CD4-positive, alpha-beta T cell treated with Interferon alpha-2 for 1 hour (primary cell): ENCODE measurements at places on chromosomes 2 and 18.

GRCh38 chr2:207600231-207600630 is 25.0 kb downstream of the METTL21A start:
- no peak for DNase-seq

GRCh38 chr18:45353530-45353929 is 261.7 kb upstream of the SLC14A2 start:
- no peak for DNase-seq

- DNase-seq, result no peak
These were observed 407.6 kb downstream of the DSEL start for GRCh38 chr18:67108894-67109293.

DNA sequence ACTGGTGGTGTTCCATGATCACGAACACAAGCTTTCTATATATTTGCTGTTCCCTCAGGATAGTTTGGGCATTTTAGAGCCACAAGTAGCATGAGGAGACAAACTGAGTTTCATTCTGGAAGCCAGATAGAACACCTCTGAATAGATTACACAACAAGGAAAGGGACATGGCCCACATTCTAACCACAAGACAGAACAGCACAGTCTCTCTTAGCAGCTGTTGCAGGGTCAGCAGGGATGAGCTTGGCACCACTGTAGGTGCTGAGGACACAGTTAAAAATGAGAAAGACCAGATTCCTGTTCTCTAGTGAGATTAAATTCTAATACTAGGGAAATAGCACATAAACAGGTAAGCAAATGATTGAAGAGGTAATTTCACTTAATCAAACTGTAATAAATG is 235.3 kb downstream of the ZNF407 start:
- DNase-seq, result no peak

DNA sequence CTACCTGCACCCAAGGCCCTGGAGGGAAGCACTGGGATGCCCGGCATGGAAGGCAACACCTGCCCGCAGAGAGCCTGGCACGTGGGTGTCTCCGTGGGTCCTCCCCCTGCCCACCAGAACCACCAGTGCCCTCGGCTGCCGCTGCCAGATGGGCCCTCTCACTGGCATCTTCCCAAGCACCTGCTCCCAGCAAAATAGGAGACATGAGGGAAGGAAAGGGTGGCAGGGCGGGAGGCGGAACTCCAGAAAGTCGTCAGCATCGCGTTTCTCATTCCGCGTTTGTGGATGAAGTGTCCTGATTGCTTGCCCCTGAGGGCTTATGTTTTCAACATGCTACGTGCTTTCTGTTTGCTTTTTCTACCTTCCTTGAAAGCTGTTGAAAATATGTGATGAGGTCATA is 8.8 kb upstream of the SNTG2 start:
- no peak for DNase-seq

DNA sequence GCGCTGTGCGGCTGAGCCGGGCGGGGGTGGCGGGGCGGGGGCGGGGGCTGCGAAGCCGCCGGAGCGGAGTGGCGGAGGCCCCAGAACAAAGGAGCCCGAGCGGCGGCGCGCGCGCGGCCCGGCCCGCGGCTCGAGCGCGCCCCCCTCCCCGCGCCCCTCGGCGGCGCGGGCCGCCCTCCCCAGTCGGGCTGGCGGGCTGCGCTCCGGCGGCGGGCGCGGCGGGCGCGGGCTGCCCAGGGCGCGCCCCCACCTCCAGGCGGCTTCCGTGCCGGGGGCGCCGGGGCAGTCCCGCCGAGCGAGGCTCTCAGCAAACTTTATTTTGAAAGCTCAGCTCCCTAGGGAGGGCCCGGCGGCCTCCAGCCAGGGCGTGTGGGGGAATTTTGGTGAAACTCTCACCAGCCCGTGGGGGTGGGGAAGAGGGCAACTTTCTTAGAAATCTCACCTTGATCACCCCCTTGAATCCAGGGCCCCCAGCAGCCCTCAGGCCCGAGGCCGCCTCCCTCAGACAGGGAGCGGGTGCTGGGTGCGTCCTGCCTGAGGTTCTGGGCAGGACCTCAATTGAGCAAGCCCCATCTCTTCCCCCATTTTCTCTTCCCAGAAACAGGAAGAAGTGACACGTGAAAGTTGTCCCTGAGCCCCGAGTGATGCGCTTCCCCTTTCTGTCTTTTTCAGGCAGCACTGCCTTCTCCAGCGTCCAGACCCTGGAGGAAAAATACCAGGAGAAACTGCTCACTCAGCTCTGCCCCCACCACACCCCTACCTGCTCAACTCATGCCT is 786 bp downstream of the TET3 start:
- peak; percentile 66 for DNase-seq

- DNase-seq, result no peak
These were observed 728.1 kb upstream of the PIK3C3 start for GRCh38 chr18:41226911-41227310.

DNA sequence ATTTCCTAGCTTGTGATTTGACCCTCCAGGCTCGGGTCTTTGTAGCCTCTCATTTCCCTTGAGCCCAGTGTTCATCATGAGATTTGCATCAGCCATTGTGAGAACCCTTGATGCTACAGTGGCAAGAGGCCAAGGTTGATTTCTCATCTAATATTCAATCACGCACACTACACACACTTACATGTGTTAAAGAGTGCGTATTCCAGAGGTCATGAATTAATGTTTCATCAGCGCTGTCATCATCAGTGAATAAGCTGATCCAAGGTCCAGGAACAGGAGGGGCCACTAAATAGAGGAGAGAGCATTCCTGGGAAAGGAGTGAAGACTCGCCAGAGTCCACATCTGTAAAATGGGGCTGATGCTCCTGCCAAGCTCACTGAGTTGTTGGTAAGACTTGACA is 276.1 kb upstream of the SIX2 start:
- no peak for DNase-seq
